Pulmonary artery endothelial cell (primary cell): ENCODE measurements at places on chromosomes 5 and 9. TPM values are rescaled to one million over a fixed set of nuclear protein-coding genes. Genes with fewer than 3 reads are reported as not detected.
A peak's percentile ranks its signal among the peaks of the same experiment; 100 is the strongest.

The SPINK7 gene
- total RNA-seq = not detected in 2 replicates

The ADAMTS16 gene
- total RNA-seq = not detected in 2 replicates

The PCDHGB1 gene
- 0.59 and 0.63 TPM in 2 replicates for total RNA-seq

The ASPN gene
- total RNA-seq = 0.07 and 0.11 TPM in 2 replicates

The NME5 gene
- 1.1 and 1.2 TPM in 2 replicates for total RNA-seq

The CTNNAL1 gene
- total RNA-seq = 117 and 140 TPM in 2 replicates

The QRFP gene
- not detected in 2 replicates for total RNA-seq

The OCLN gene
- 14.0 and 36.5 TPM in 2 replicates for total RNA-seq

The PRRT1B gene
- not detected in 2 replicates for total RNA-seq

DNA sequence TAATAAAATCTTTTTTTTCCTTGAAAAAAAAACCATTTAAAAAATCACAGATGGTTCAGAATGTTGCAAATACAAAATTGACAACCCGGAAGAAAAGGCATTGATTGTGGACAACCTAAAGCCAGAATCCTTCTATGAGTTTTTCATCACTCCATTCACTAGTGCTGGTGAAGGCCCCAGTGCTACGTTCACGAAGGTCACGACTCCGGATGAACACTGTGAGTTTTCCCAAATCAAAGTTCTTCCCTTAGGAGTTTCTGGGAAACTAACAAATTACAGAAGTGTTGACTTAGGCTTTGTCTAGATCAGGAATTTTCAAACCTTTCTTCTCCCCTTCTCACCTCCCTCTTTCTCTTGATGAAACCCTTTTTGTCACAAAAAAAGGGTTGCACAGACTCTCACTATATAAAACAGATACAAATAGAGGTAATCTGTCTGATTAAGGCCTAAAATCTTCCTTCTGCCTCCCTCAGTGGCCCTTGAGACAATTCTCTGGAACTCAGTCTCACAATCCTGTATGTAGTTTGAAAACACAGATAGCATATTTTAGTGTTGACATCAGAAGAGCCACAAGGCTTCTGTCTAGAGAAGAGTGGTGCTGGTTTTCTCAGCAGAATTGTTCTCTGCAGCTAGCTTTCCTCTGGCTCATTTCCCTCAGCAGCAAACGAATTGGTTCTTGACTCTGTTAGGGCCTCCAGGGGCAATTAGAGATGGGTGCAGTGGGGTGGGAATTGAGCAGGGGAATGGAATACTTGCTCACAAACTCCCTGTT, 79.5 kb downstream of the OSMR start:
- DNase-seq = no peak

DNA sequence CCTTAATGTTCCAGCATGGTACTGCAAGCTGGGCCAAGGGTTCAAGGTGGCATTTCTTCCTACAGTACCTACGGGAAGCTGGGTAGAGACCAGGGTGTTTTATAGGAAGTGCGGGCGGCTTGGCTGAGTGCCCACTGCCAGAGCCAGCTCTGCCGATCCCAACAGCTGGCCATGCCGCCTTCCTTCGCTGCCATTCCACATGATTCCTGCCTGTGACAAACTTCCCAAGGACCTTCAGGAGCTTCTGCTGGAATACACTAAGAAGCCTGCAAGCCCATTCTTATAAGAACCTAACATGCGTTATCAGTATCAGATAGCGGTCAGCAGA, 22.0 kb downstream of the MYO10 start:
- DNase-seq = no peak

DNA sequence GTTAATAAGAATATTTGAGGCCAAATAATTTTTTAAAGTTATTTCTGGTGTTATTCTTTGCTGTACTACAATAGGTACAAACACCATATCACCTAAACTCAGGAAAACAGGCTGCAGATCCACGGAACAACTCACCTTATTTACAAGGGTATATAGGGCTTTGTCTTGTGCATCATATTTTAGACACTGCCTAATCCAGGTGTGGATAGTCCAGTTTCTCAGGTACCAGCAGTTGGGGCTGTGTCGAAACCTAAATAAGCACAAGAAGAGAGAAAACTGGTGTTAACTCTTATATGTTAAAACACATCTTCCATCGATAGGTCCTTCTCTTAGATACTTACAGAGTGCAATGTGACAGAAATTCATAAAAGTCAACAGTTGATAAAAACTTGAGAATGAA, 82.2 kb downstream of the MRPS27 start:
- no peak for DNase-seq

- no peak for DNase-seq
Observed at GRCh38 chr5:174327317-174327864, 281.9 kb downstream of the NSG2 start.

DNA sequence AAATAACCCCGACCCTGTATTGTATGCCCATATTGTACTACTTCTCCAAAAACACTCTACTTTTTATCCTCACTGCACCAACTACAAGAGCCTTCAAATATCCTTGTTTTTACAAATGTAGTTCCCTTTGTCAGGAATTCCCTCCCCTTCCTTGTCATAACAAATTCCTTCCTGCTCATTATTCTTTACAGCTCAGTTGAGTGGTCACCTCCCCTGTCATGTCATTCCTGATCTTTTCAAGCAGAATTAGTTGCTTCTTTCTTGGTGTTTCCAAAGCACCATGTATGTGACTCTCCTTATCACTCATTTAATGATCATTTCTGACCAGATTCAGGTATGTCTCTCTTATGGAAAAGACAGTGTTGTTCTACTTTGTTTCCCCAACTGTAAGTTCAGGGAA, 194.2 kb upstream of the SMC2 start:
- DNase-seq = no peak

GRCh38 chr9:70901746-70902145, 219.7 kb downstream of the TRPM3 start:
- no peak for DNase-seq

DNA sequence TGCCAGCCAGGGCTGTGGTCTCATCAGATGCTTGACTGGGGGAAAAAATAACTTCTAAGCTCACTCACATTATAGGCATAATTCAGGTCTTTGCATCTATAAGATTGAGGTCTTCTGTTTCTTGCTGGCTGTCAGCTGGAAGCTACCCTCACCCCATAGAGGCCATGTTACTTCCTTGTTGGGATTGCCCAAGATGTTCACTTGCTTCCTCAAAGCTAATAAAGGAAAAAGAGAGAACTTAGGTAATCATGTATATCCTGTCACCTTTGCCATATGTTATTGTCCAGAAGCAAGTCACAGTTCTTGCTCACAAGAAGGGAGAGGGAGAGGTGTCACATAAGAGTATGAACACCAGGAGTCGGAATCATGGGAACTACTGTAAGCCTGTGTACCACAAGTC, 38.7 kb upstream of the ANKRD34B start:
- DNase-seq = no peak

GRCh38 chr5:657570-657969, 35.6 kb downstream of the TPPP start:
- DNase-seq = peak; percentile 60

GRCh38 chr5:109049565-109049964, 301.9 kb downstream of the FER start:
- no peak for DNase-seq

DNA sequence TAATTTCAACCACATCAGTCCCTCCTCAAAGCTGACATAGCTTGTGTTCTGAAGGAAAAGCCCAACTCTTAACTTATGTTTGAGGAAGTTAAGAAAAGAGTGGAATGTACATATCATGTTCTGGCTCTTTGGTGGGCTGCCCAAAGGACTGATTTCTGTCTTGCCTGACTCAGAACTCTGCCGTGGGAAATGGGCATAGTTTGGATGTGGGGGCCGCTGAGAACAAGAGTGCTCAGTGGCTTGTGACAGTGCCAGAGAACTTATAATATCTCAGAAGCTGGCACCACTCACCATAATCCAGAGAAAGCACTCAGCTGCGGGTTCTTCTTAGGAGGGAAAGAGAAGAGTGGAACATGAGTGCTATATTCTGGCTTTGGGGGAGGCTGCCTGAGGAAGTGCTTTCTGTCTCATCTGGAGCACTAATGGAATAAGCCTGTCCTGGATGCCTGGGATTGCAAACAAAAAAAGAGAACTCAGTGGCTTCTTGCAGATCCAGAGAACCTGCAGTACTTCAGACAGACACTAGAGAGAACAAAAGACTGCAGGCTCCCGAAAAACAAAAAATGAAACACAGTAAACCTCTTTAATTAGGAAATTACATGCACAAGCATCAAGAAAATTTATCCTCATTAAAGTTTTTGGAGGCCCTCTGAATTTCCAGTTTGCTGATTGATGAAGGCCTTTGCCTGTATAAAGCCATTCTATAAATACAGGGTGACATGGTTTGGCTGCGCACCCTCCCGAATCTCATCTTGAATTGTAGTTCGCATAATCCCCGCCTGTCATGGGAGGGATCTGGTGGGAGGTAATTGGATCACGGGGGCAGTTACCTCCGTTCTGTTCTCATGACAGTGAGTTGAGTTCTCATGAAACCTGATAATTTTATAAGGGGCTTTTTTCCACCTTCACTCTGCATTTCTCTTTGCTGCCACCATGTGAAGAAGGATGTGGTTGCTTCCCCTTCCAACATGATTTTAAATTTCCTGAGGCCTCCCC, 207.0 kb downstream of the DMAC1 start:
- no peak for DNase-seq

DNA sequence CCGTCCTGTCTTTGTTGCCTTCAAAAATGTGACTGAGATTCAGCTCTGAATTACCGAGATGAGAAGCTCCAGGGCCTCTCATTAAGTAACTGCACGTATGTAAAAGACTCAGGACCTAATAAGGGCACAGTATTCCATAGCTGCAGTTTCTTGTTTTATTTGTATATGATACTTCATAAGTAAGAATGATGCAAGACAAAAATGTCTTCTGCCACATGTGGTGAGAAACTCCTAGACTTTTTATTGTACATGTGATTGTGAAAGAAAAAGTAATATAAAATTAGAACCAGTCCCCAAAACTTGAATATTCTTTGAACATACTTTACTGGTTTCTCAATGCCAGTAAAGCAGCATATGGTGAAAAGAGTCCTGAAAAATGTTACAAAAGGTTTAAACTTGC, 110.1 kb upstream of the OTULINL start:
- no peak for DNase-seq

DNA sequence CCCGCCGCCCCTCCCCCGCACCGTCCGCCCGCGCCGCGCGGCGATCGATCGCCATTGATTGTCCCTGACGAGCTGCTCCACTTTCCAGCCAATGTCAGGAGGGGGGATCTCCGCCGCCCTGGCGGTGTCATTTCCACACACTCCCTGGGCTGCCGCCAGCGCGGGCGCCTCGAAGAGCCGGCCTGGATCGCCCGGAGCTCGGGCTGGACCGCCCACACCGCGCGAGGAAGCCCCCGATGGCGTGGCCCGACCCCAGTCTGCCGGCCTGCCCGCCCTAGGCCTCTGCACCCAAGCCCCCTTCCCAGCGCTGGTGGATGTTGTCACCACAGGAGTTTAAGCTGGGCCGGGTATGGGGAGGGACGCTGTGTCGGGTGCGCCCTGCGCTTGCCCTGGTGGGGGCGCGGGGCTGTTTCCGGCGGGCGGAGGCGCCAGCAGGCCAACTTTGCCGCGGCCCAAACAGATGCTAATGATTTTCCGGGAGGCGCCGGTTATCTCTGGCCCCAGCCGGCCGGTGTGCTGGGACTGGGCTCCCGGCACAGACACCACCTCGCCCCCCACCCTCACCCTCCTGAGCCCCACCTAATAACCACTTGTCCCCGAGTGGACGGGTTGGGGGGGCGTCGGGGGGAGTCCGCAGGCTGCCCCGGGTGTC, 10.6 kb upstream of the CXXC5 start:
- no peak for DNase-seq

- no peak for DNase-seq
Observed at GRCh38 chr5:37767961-37768360, 71.9 kb downstream of the GDNF start.

DNA sequence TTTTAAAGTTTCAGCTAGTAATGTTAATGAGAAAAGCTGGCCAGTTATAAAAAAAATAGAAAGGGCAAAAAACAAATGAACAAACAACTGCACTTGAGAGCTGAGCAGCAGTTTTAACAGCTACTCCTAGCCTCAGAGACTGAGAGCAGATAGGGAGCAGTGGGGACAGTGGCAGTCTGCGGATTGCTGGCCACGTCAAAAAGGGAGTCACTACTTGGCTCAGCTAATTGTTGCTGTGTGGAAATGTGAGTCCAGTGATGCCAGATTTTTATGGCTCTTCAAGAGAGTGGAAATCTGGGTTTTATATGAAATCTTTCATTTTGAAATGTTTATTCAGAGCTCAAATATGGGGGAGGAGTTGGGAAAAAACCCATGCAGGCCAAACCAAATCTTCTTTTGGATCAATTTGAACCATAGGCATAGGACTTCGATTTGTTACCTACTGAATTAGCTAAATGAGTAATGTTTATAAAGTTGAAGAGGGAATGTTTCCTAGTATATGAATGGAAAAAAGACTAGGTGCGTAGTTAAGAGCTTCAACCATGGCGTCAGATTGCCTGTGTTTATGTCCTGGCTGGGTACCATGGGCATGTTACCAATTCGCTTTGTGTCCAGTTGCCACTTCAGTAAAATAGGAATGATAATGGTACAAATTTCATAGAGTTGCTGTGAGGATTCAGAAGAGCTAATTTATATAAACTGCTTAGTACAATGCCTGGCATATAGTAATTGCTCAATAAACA, 102.1 kb downstream of the PAM start:
- DNase-seq = no peak

DNA sequence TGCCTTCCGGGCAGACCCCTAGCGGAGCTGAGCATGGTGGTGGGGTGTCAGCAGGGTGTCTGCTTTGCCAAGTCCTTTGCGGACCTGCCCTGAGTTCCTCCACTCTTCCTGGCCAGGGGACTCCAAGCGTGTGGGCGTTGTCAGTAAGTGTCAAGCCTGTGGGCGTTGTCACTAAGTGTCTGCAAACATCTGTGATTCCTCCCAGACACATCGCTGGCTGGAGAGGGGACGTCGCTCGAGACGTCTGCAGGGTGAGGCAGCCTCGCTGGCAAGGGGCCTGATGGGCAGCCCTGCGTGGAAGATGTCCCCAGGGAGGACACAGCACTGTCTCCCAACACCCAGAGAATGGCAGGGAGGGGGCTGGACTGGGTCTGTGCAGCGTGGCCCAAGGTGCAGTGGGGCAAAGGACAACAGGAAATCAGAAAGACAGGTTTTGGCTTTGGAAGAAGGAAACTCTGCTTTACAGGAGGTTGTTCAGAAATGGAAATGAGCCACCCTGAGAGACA, 28.8 kb downstream of the ADAMTSL2 start:
- DNase-seq = no peak

- no peak for DNase-seq
Observed at GRCh38 chr5:147245381-147246165, 10.7 kb downstream of the STK32A start.

DNA sequence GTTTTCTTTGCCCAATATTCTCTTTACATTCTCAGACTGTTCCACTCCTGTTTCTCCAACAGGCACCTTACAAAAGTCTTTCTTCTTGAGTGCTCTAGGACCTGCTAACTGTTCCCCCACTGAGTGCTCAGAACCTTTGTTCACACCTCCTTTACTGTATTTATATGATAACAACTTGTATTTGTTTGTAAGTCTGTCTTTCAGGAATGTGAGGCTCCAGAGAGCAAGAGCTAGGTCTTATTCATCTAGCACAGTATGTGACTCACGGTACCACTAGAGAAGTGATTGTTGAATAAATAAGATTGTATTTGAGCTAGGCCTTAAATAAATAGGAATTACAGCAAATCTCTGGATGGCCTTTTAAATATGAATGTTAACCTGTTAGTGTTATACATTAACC, 42.5 kb upstream of the MYOT start:
- DNase-seq = no peak

- DNase-seq = peak; percentile 26
Observed at GRCh38 chr9:98022447-98022846, 34.1 kb upstream of the NANS start.

GRCh38 chr9:113640418-113640817, 176.9 kb downstream of the RGS3 start:
- no peak for DNase-seq

GRCh38 chr9:83596899-83597504, 25.9 kb upstream of the IDNK start:
- no peak for DNase-seq

GRCh38 chr9:127463911-127464310, 12.6 kb downstream of the LRSAM1 start:
- DNase-seq = no peak
